H1 (cell line): ENCODE measurements at places on chromosomes 2 and 18. TPM values are rescaled to one million over a fixed set of nuclear protein-coding genes. Genes with fewer than 3 reads are reported as not detected.
A peak's percentile ranks its signal among the peaks of the same experiment; 100 is the strongest.

DNA sequence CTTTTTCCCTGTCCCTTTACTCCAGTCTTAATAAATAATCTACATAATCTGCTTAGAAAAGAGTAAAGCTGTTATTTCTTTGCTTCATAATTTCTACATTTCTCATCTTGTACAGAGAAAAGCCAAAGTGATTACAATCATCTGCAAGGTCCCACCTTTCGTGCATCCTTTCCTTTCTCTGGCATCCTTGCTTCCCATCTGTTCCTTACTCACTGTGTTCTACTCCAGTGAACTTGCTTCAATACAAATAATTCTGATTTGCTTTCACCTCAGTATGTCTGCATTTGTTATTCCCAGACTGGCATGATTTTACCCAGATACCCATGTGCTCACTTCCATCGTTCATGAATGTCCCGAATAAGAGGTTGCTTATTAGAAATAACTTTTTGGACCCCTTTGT, 99.4 kb upstream of the DSEL start:
- no peaks in the 10 kb centered on the region for H3K36me3 ChIP-seq
- no peaks in the 10 kb centered on the region for H3K27me3 ChIP-seq
- no peak for DNase-seq
- H3K4me1 ChIP-seq, result no peaks in the 10 kb centered on the region
- H3K4me3 ChIP-seq, result no peak overlapping the region
- no peak overlapping the region for H3K27ac ChIP-seq

GALNT13 gene
- 9.6 and 10.4 TPM in 2 replicates for total RNA-seq

- no peak for DNase-seq
- no peaks in the 10 kb centered on the region for H3K36me3 ChIP-seq
- H3K27me3 ChIP-seq, result no peaks in the 10 kb centered on the region
- H3K4me1 ChIP-seq, result 0 out of 2 replicates have a peak, but pooled peaks cover 3% of the 10 kb centered on the region
Observed at GRCh38 chr2:178830451-178830850, 23.2 kb upstream of the TTN start.

GRCh38 chr2:157468931-157469708, 25.2 kb upstream of the CYTIP start:
- DNase-seq, result no peak
- H3K27ac ChIP-seq, result no peak overlapping the region
- H3K36me3 ChIP-seq, result no peaks in the 10 kb centered on the region
- H3K4me3 ChIP-seq, result no peak overlapping the region
- no peaks in the 10 kb centered on the region for H3K4me1 ChIP-seq

DNA sequence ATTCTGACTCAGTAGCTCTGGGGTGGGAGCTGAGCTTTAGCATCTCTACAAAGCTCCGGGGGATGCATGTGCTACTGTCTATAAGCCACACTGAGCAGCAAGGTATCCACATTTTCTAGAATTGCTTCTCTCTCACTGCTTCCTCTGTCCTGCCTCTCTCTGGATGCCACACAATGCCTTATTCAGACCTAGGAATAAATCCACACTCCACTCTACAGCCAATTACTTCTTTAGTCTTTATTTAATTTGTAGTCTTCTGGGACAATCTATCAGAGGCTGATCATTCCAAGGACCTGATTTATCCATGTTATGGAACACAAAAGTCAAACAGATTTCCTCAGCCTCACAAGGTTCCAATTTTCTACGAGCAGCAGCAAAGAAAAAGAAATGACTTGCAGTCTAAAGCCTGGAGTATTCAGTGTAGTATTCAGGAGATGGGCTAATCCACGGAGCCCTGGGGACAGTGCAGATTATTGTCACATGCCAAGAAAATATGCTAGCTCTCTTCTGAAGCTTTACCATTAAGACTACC, 4.4 kb downstream of the BCL2 start:
- H3K27ac ChIP-seq, result no peak overlapping the region
- H3K4me1 ChIP-seq, result no peaks in the 10 kb centered on the region
- H3K27me3 ChIP-seq, result no peaks in the 10 kb centered on the region

- peak overlapping the region; percentile 60 for H3K4me3 ChIP-seq
- H3K27ac ChIP-seq, result no peak overlapping the region
- no peak for DNase-seq
- H3K36me3 ChIP-seq, result no peaks in the 10 kb centered on the region
- peaks cover 3% of the 10 kb centered on the region for H3K4me1 ChIP-seq
Observed at GRCh38 chr2:27264753-27265535, 2.1 kb upstream of the SLC30A3 start.

GRCh38 chr2:77363277-77363676, 158.9 kb downstream of the LRRTM4 start:
- no peak overlapping the region for H3K4me3 ChIP-seq
- H3K36me3 ChIP-seq, result no peaks in the 10 kb centered on the region; the same call in 1 of the 2 replicates
- no peaks in the 10 kb centered on the region for H3K4me1 ChIP-seq
- no peaks in the 10 kb centered on the region for H3K27me3 ChIP-seq
- DNase-seq, result no peak

MYOM1 gene
- total RNA-seq, result 0.32 and 0.78 TPM in 2 replicates

GRCh38 chr2:150572194-150572766, 84.8 kb upstream of the RND3 start:
- no peaks in the 10 kb centered on the region for H3K4me1 ChIP-seq
- no peak overlapping the region for H3K27ac ChIP-seq
- H3K4me3 ChIP-seq, result no peak overlapping the region
- H3K36me3 ChIP-seq, result no peaks in the 10 kb centered on the region
